ENCODE measurements at places on chromosomes 3 and 15.

GRCh38 chr3:101117980-101118379 is 124.8 kb upstream of the ABI3BP start:
- DNase-seq, result peak; percentile 7

GRCh38 chr15:62740141-62741004 is 302.2 kb upstream of the TPM1 start:
- no peak for DNase-seq

DNA sequence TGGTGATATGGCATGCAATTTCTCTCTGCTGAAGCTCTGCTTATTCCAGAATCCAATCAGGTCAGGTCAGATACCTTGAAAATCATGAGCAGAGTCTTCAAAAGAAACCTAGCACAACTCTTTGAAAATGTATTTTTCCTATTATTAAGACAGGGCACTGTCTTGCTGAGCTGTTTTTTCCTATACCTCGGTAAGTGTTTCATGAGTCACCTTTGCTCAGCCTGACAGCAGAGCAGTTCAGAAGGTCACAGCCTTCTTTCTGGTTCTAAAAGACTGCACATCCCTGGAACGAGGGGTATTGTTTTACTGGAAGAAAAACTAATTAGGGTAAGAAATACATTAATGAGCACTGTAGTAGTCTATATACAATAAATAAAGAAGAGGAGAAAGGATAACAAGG is 422.0 kb downstream of the SOX2 start:
- no peak for DNase-seq

GRCh38 chr3:186909078-186909853 is 21.1 kb upstream of the ST6GAL1 start:
- no peak for DNase-seq

- no peak for DNase-seq
Measured at GRCh38 chr15:87792250-87793040, 464.1 kb downstream of the NTRK3 start.

GRCh38 chr3:98612996-98613517 is 19.6 kb upstream of the CPOX start:
- no peak for DNase-seq

Measured in skeletal muscle cell (primary cell).